ENCODE measurements at places on chromosomes 12 and 14.

- DNase-seq = no peak
Measured at GRCh38 chr14:69259527-69260189, at the start of gene GALNT16. TSS of gene GALNT16 (plus strand) at chr14:69260158. CDS start at chr14:69260291, 133 bp downstream.

- no peak for DNase-seq
Measured at GRCh38 chr12:103455020-103455763, 40.6 kb downstream of the C12orf42 start.

- no peak for DNase-seq
Measured at GRCh38 chr14:62943202-62943601, 102.1 kb downstream of the KCNH5 start.

GRCh38 chr12:19992311-19992710 lies 376.0 kb upstream of the PDE3A start:
- DNase-seq = no peak

GRCh38 chr14:100124551-100125088 lies 34.8 kb downstream of the DEGS2 start:
- DNase-seq = no peak

DNA sequence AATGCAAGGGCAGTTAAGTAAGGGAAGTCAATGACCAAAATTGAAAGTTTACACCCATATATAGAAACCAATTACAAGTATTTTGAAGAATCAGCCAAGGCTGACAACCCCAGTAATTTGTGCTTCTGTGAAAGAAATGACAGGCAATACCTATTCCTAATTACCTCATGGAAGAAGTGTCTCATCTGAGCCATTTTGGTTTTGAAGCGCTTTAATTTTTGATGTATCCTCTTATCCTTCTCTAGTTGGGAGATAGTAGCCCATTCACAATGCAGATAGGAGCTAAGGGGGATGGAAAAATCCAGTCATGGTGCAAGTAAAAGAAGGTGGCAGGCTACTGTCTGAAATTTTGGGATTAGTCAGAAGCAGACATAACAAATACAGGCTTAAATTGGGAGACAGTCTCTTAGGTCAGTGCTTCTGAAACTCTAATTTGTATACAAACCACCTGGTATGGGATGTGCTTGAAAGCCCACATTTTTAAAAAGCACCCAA lies 30.4 kb upstream of the SUPT16H start:
- DNase-seq = no peak

Data from non-pigmented ciliary epithelial cell (primary cell).